Progenitor cell of endocrine pancreas (in vitro differentiated cells): ENCODE measurements at places on chromosomes 3 and 15. TPM values are rescaled to one million over a fixed set of nuclear protein-coding genes. Genes with fewer than 3 reads are reported as not detected.

TRANK1 gene
- total RNA-seq = 16.4 and 17.1 TPM in 2 replicates

ITGA11 gene
- total RNA-seq = not detected in 2 replicates

ZNF620 gene
- 23.0 and 26.2 TPM in 2 replicates for total RNA-seq

- DNase-seq = no peak
These were observed 317.5 kb upstream of the SLCO3A1 start for GRCh38 chr15:91535856-91536500.

PAK6 gene
- total RNA-seq = 13.2 and 13.8 TPM in 2 replicates

RTP3 gene
- total RNA-seq = not detected in 2 replicates

GRCh38 chr3:66354001-66354400 lies 133.2 kb downstream of the SLC25A26 start:
- no peak for DNase-seq

DNA sequence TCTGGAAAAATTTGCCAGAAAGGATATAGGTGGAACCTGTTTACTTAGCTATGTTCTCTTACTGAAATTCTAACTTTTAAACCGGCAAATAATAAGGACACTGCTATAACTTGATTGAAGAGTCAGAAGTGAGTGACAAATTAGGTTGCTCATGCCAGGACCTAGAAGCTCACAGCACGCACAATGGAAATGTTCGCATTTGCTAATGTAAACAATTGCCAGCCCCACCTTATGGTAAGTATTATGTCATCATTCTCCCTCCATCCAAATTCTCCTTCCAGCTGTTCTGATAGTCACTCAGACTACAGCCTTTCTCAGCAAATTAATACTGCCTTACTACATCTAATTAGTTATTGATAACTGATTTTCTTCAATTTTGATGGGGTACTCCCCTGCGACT lies 4.8 kb upstream of the STXBP5L start:
- DNase-seq = no peak

CCR9 gene
- total RNA-seq = not detected in 2 replicates

TPM1 gene
- 284 and 300 TPM in 2 replicates for total RNA-seq

DNA sequence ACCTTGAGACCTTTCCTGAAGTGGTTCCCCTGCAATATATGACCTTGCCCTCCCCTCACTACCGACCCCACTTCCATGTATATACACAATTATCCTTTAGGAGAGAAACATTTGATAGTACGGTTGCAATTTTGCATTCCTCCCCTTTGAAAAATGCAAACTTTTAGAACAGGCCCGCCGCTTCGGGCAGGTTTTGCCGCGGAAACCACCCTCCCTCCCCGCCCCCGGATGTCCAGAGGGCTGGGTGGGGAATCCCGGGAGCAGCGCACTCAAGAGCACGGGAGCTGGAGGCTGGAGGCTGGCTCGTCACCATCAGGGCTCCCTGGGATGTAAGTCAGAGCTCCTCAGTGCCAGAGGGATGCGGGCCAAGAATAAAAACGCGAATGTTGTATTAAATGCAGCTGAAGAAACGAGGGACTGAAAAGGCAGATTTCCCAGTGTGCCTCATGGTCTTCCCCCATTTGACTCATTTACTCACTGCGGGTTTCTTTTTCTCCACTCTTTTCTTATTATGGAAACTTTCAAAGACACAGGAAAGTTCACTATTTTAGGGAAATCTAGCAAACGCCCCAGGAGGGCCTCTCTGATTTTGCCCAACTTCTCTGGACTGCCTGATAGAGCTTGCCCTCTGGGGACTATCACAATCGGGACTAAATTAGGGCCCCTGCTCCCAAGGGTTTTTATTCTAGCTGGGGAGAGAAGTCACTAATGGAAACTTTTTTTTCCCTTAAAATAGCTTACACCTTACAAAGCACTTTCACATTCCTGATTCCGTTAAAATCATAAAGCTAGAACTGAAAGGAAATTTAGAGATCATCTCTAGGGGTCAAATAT lies 2.9 kb upstream of the USP3 start:
- DNase-seq = no peak

DNA sequence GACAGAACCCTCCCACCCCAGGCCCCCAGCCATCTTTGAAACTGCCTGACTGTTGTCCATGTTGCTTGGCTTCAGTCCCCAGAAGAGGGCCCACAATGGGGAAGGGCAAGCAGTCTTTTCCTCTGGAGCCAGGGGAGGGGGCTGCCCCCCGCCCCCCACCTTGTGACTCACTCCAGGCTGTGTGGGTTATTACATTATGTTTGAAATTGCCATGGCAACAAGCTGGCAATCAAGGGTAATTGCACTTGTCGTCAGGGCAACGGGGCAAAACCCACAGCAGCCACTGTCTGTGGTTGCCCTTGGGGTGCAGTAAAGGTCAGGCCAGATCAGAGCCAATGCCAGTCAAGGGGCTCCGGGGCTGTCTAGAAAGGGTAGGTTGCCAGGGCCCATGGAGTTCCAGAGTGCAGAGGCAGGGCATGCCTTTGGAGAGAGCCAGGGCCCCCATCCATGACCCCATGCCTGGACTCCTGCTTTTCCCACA lies 3.1 kb upstream of the CAMKV start:
- no peak for DNase-seq

DNA sequence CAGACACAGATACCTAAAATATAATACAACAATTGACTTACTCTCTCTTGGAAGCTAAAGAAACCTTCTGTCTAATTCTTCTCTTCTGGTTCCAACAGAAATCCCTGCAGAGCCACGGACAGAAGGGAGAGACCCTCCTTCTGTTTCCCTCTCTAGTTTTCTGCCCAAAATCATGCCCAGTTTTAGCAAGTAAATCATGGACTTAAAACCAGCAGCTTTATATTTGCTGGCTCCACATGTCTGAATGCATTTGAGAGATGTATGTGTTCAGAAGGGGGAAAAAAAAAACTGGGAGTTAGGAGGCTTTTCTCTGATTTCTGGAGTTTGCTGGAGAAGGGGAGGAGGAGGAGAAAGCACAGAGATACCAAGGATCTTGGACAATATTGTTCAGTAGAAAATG lies 147.1 kb downstream of the LSAMP start:
- DNase-seq = no peak

DNA sequence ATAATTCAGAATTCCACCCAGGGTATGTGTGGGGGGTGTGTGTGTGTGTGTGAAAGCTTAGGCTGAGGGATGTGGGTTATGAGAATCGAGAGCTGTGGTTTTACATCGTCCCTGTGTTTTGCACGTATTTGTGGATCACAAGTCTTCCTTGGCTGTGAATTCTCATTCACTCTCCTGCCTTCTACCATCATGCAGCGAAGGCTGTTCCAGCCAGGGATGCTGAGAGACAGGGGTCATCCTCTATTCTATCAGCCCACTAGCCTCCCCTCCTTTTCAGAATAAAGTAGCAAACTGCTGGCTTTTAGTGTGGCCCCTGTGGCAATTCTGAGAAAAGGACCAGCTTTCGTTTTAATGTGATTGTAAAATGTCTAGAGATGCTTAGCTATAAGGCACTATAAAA lies 460.6 kb upstream of the NR2F2 start:
- no peak for DNase-seq

DNA sequence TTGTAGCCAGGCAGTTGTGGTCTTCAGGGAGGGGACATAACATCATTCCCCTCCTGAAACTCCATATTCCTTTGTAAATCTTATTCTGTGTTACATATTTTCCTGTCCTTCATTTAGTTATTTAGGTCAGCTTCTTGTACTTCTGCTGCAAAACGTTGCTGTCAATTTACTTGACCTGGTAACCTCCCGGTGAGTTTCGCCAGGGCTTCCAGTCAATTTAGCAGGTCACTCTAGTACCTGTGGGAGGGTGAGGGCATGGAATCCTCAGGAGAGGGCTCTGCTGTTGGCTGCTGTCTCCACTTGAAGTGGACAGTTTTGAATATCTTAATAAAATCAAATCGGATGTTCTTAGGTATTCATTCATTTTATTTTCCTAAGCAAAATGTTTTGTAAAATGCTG lies 29.6 kb downstream of the FNDC3B start:
- DNase-seq = no peak

DNA sequence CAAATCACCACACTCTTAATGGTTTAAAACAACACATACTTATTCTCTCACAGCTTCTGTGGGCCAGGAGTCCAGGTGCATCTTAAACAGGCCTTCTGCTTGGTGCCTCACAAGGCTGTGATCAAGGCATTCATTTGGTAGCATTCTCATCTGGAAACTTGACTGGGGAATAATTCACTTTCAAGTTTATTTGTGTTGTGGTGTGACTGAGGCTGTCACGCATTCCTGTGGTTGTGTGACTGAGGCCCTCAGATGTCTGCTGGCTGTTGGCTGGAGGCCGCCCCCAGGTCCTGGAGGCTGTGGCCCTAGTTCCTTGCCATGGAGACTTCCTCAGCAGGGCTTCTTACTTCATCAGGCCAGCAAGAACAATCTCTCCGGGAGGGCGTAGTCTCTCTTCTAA lies 16.9 kb upstream of the FAM3D start:
- no peak for DNase-seq

PRSS50 gene
- total RNA-seq = 1.9 TPM in 2 replicates

SGO1 gene
- total RNA-seq = 14.8 and 15.1 TPM in 2 replicates

- DNase-seq = no peak
These were observed 231.7 kb downstream of the PTPRG start for GRCh38 chr3:61793056-61793455.

DNA sequence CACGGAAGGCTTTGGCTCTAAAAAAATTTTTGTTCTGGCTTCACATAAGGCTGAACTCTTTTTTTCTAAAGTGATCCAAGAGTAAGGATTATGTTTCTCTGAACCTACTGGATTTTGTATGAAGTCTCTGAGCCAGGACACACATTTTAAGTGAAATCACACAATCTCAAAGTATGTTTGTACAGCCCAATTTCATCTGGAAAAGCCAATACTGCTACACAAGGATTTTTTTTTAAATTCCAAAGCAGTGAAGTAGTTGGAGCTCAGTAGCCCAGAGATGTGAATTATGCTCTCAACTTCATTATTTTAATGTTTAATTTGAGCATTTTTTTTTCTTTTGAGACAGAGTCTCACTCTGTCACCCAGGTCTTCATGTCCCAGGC lies 243.9 kb downstream of the FAM43A start:
- DNase-seq = no peak

- no peak for DNase-seq
These were observed 45.3 kb downstream of the ROPN1B start for GRCh38 chr3:126014252-126014651.

COX5A gene
- 189 and 191 TPM in 2 replicates for total RNA-seq
